ENCODE measurements at places on chromosomes 5 and 9. TPM values are rescaled to one million over a fixed set of nuclear protein-coding genes. Genes with fewer than 3 reads are reported as not detected.

DNA sequence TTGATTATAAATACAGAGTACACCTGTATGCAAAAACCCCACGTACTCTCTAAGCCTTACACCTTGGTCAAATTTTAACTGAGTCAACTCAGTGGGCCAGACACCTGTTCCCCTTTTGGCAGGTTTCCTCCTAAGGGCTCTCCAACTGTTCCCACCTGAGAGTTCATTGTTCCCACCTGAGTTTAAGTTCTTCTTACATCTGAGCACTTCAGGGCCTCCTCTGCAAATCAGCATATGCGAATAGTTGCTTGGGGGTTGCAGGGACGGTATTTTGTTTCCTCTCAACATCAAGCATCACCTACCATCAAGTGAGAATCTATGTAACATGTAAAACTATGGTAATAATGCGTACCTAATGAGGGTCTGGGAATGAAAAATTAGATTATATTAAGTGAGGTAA lies 300.0 kb downstream of the PIK3R1 start:
- H3K4me1 ChIP-seq, result no peaks in the 10 kb centered on the region
- H3K4me3 ChIP-seq, result no peak overlapping the region
- no peak overlapping the region for H3K27ac ChIP-seq
- H3K27me3 ChIP-seq, result no peaks in the 10 kb centered on the region
- no peaks in the 10 kb centered on the region for H3K36me3 ChIP-seq

DNA sequence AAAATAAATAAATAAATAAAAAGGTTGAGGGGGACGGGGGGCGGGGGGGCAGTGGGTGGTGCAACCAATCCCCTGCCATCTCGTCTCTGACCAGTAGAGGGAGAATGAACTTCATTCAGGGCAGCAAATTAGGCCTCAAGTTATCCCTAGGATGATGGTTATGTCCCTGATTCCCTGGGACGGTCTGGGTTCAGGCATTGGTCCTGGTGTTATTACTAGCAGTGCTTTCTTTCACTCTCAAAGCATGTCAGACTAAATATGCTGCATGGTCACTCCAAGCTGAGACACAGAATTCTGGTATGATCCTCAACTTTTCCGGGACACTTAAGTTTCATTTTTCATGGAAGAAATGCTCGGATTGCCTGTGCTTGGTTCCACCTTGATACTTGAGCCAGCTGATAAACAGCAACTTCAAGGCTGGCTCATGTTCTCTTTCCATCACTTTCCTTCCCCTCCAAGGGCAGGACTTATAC lies 59.4 kb downstream of the DAP start:
- H3K4me1 ChIP-seq, result peaks cover 12% of the 10 kb centered on the region
- H3K27ac ChIP-seq, result no peak overlapping the region
- no peak for DNase-seq
- H3K4me3 ChIP-seq, result no peak overlapping the region

DNA sequence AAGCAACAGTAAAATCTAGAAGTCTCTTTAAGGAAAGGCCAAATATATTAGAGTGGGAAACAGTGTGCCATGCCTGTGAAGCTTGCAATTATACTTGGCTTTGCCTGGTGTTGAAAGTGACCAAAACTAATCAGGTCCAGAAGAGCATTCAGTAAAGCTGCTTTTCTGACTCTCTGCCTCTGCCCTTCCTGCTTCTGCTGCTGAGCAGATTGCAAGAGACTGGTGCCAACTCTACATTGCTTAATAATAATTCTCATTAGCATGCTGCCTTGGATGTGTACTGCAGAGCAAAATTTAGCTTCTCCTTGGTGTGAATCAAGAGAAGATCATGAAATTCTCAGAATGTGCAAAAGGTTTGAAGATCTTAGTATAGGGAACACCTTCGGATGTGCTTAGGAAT lies 120.4 kb upstream of the RFX3 start:
- H3K27ac ChIP-seq, result no peak overlapping the region
- DNase-seq, result no peak
- no peak overlapping the region for H3K4me3 ChIP-seq
- no peaks in the 10 kb centered on the region for H3K36me3 ChIP-seq

GRCh38 chr5:2049876-2050275 lies 167.2 kb upstream of the IRX4 start:
- peaks cover 23% of the 10 kb centered on the region for H3K27me3 ChIP-seq
- no peaks in the 10 kb centered on the region for H3K36me3 ChIP-seq
- H3K4me1 ChIP-seq, result no peaks in the 10 kb centered on the region
- no peak overlapping the region for H3K4me3 ChIP-seq

GRCh38 chr5:89597878-89598277 lies 714.9 kb upstream of the MEF2C start:
- H3K4me3 ChIP-seq, result no peak overlapping the region
- no peak overlapping the region for H3K27ac ChIP-seq
- H3K27me3 ChIP-seq, result no peaks in the 10 kb centered on the region
- H3K36me3 ChIP-seq, result no peaks in the 10 kb centered on the region
- no peak for DNase-seq

GRCh38 chr9:29322240-29322639 lies 1749.0 kb upstream of the C9orf72 start:
- DNase-seq, result no peak
- no peak overlapping the region for H3K27ac ChIP-seq
- H3K4me3 ChIP-seq, result no peak overlapping the region
- no peaks in the 10 kb centered on the region for H3K4me1 ChIP-seq
- H3K27me3 ChIP-seq, result no peaks in the 10 kb centered on the region

DNA sequence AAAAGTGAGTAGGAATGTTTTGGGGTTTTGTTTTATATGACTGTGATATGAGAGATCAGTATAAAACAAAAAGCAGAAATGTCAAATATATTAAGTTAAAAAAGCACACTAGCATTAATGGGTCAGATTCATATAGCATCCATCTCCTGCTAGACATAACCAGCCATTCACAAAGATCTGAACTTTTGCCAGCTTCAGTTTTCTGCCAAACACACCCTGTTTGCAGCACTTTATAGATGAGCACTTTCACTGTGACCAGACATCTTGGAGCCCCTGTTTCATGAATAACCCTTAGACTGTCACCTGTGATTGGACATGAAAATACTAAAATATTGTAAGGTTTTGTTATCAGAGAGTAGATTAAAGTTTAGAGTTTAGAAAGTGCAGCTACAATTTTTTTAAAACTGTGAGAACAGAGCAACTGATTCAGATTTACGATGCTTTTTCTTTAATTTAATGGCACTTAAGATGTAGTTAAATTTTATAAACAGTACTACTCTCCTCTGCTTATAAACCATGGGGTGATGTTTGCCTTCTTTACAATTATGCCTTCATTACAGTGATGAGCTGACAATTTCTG lies 142.6 kb downstream of the KCTD16 start:
- DNase-seq, result no peak
- no peaks in the 10 kb centered on the region for H3K4me1 ChIP-seq
- no peaks in the 10 kb centered on the region for H3K36me3 ChIP-seq
- H3K27me3 ChIP-seq, result no peaks in the 10 kb centered on the region
- no peak overlapping the region for H3K4me3 ChIP-seq

DNA sequence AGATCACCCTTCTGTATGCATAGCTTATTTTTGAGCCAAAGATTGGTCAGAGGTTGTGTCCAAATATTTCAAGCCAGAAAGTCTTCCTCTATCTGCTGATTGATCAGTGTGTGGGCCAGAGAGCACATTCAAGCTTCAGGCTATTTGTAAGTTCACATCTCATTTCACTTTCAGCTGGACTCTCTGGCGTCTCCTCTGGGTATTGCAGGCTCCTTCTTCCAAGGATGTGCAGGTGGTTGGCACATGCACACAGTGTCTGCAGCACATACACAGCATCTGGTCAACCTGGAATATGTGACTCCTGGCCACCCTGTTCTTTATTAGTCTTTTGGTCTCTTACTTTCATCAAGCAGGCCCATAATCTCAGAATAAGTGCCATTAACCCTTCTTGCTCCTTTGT lies 516.1 kb downstream of the ANXA1 start:
- H3K27me3 ChIP-seq, result no peaks in the 10 kb centered on the region
- H3K27ac ChIP-seq, result no peak overlapping the region
- no peaks in the 10 kb centered on the region for H3K4me1 ChIP-seq
- H3K4me3 ChIP-seq, result no peak overlapping the region
- no peaks in the 10 kb centered on the region for H3K36me3 ChIP-seq
- DNase-seq, result no peak

GRCh38 chr9:16627521-16627920 lies 242.9 kb downstream of the BNC2 start:
- no peaks in the 10 kb centered on the region for H3K27me3 ChIP-seq
- H3K27ac ChIP-seq, result peak overlapping the region; percentile 88

DNA sequence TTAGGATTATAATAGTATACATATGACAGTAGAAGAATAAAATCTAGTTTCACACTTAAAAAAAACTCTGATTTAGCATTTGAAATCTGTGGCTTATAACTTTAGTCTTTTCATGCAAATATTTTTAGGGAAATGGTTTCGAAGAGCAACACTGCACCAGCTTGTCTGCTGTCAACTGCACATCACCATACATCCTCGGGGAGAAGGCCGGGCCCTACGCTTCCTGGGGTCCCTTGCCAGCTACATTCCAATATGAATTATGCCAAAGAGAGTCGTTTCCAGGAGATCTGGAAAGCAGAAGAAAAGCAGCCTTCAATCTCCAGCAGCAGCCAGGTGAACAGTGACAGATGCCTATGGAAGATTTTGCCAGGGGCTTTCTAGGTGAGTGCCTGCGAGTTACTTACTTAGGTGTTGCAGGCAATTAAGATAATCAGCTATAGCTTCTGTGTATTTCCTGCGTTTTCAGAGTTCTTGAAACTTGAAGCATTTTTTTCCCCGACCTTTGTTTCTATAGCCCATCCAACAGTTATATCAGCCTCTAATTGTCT lies 166.8 kb downstream of the TRPM3 start:
- H3K27ac ChIP-seq, result no peak overlapping the region
- H3K4me1 ChIP-seq, result no peaks in the 10 kb centered on the region
- no peaks in the 10 kb centered on the region for H3K27me3 ChIP-seq

GRCh38 chr9:9552665-9553064 lies 1060.1 kb downstream of the PTPRD start:
- no peak for DNase-seq
- H3K27ac ChIP-seq, result no peak overlapping the region
- no peaks in the 10 kb centered on the region for H3K4me1 ChIP-seq

DNA sequence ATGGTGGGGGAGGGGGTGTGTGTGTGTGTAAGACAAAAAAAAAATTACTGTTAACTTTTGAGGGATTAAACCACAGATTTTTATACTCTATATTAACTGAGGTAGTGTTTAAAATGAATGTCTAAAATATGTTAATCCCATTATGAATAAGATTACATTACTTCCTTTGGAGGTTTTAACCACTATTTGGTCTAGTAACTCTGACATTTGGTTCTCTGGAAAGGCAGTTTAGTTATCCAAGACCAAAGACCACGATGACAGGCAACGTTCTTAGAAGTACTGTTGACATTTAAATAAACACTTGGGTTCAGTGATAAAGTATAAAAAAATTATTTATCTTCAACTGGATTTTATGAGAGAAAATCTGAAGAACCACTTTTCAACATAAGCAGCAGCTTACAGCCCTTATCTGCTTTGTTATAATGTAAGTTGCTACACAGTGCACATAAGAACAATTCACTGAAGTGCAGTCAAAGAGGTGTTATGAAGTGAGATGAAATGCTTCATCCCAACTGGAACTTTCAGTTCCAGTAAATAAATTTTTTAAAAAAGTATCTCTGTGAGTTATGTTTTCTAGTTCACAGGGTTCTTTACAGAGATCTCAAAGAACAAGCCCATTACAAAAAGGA lies 94.5 kb downstream of the OSMR start:
- H3K27me3 ChIP-seq, result no peaks in the 10 kb centered on the region
- H3K4me3 ChIP-seq, result no peak overlapping the region
- H3K4me1 ChIP-seq, result no peaks in the 10 kb centered on the region
- no peak for DNase-seq

The ECSCR gene
- not detected for total RNA-seq

The IRGM gene
- total RNA-seq, result 0.18 TPM

The LMAN2 gene
- total RNA-seq, result 140 TPM

The ADGRV1 gene
- 0.49 TPM for total RNA-seq

The IL33 gene
- not detected for total RNA-seq

The GRXCR2 gene
- not detected for total RNA-seq

The SLC6A18 gene
- not detected for total RNA-seq

The CMBL gene
- total RNA-seq, result 43.2 TPM

The TRIM52 gene
- total RNA-seq, result 9.3 TPM

The ARAP3 gene
- total RNA-seq, result 2.5 TPM

The STKLD1 gene
- total RNA-seq, result 0.74 TPM

The CCL21 gene
- total RNA-seq, result not detected
